Kidney (tissue), 22 donors: ENCODE measurements at places on chromosomes 5 and 9. TPM values are rescaled to one million over a fixed set of nuclear protein-coding genes. Genes with fewer than 3 reads are reported as not detected.

- peak; percentile 7 for DNase-seq
Measured at GRCh38 chr5:140794595-140795258, at the start of gene PCDHA2. Gene PCDHA2, plus strand, starts transcription at chr5:140794852.

Gene MVB12B
- polyA plus RNA-seq: 4.5 TPM

Gene KLHL3
- 8.6 TPM for polyA plus RNA-seq

Gene FOXD4L4
- polyA plus RNA-seq: not detected

GRCh38 chr9:13974891-13975290, 339.1 kb downstream of the NFIB start:
- DNase-seq: no peak

- no peak for DNase-seq
Measured at GRCh38 chr9:33964086-33964768, 84.5 kb downstream of the UBAP2 start.

Gene GDNF
- 0.34 TPM for polyA plus RNA-seq
